Mesothelial cell of epicardium (in vitro differentiated cells): ENCODE measurements at places on chromosomes 7 and 10.

GRCh38 chr10:79052291-79053080, 16.3 kb upstream of the ZMIZ1 start:
- no peak for DNase-seq

- DNase-seq, result no peak
Observed at GRCh38 chr7:28617308-28617880, 205.1 kb downstream of the CREB5 start.

- no peak for DNase-seq
Observed at GRCh38 chr7:1124816-1125602, 35.0 kb downstream of the ZFAND2A start.

- no peak for DNase-seq
Observed at GRCh38 chr10:2610946-2611345, 456.4 kb upstream of the PFKP start.

- no peak for DNase-seq
Observed at GRCh38 chr10:110556969-110557601, 10.4 kb upstream of the SMC3 start.

GRCh38 chr10:52678611-52679010, 94.0 kb downstream of the MBL2 start:
- DNase-seq, result no peak

DNA sequence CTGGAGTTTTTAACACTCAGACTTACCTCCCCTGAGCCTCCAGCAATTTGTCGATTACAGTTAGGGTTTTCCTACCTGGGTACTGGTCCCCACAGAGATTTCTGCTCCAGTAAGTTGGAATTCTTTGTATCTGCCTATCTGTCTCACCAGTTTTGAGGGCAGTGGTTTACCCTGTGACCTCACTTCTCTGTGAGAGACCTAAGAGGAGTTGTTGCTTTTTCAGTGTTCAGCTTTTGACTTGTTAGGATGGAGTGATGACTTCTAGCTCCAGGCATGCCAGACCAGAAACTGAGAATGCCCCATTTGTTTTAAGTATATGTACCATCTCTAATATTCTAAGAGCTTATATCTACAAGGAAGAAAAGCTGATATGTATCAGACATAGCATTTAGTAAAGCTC, 42.9 kb downstream of the CSGALNACT2 start:
- no peak for DNase-seq
